Smooth muscle cell of bladder (primary cell): ENCODE measurements at places on chromosomes 4 and X. TPM values are rescaled to one million over a fixed set of nuclear protein-coding genes. Genes with fewer than 3 reads are reported as not detected.

DCAF8L2 gene
- under 0.01 TPM in 1 of 2 replicates, not detected in the other for total RNA-seq

MAP7D3 gene
- total RNA-seq = 10.2 and 15.1 TPM in 2 replicates

TCP11X2 gene
- not detected in 2 replicates for total RNA-seq

TMEM31 gene
- total RNA-seq = 0.14 TPM in 1 of 2 replicates, not detected in the other

SNCA gene
- total RNA-seq = 43.2 and 142 TPM in 2 replicates

PRDM8 gene
- total RNA-seq = 2.8 and 2.9 TPM in 2 replicates

PIM2 gene
- total RNA-seq = 1.3 and 2.7 TPM in 2 replicates

XAGE1A gene
- not detected in 2 replicates for total RNA-seq
